Fibroblast of skin of back (primary cell): ENCODE measurements at places on chromosomes 16 and 17.

DNA sequence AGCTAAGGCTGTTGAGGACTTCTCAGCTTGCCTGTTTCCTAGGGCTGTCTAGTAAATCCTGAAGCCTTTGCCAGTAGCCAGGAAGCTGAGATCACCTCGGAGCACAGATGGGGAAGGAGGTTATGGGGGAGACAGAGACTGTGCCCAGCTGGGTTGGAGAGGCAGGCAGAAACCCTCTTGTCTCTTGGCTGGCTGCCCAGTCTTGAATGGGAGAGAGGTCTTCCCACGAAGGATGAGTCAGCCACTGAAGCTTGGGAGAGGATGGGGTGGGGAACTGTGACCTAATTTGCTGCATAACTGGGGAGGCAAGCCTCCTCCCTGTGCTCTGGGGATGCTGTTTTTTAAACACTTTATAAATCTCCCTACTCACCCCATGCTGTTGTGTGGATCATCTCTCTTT is 69.8 kb downstream of the SHISA9 start:
- peak; percentile 33 for DNase-seq

DNA sequence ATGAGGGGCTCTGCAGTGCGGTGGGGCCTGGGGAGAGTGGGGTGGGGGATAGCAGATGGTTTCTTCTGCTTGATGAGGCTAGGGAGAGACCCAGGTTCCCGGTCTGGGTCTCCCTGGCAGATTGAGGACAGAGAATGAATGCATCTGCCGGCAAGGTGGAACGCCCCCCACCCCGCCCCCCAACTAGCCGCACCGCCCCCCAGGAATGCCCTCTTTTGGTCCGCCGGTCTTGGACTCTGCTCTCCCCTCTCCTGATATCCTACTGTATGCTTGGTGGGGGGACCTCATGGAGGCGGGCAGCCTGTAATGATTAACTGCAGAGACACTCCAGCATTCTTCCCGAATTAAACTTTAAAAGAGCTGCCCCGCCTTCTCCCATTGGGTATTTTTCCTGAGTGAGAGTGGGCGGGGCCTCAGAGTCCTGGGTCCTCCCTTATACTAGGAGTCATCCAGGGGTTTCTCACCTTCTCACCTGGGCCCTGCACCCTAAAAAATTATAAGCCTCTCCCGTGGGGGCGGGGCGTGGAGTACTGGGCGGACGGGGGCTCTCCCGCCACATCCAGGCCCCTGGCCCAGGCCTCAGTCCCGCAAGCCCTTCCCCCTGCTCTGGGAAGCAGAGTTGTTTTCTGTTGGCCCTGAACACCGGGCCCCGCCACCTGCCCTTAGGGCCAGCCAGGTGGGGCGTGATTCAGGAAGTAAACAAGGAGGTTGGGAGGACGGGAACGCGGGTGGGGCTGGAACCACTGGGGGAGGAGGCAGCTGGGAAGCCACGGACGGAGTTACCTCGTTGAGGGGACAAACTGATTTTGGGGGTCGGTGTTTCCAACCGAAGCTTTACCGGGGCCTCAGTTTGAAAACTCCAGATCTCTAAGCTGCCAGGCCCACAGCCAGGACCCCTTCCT is 1.5 kb downstream of the GRB7 start:
- DNase-seq = peak; percentile 68

DNA sequence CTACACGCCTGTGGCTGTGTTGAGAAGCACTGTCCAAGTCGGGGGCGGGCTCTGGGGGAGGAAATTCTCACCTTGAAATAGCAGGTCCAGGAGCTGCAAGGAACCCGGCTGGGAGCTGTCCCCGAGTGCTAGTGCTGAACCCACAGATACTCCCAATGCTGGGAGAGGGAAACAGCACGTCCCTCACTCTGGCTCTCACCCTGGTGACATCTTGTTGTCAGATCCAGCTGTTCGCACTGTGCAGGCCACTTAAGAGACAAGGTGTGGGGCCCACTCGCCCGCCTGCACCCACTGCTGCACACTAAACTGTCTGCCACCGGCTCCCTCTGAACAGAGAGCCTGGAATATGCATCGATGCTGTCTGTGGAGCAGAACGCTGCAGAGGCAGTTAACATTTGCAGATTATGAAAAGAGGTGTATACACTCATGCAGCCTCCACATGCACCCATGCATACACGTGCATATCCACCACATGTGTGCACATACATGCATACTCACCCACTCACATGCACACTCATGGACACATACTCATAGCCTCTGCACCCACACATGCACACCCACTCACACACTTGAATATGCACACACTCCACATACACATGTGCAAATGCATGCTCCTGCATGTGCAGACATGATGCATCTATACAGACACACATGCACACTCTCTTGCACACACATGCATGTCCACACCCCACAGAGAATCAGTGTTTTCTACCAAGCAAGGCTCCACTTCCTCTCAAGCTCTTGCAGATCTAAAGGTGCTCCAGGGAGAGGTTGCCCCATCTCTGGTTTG is 42.0 kb downstream of the MGAT5B start:
- peak; percentile 37 for DNase-seq

DNA sequence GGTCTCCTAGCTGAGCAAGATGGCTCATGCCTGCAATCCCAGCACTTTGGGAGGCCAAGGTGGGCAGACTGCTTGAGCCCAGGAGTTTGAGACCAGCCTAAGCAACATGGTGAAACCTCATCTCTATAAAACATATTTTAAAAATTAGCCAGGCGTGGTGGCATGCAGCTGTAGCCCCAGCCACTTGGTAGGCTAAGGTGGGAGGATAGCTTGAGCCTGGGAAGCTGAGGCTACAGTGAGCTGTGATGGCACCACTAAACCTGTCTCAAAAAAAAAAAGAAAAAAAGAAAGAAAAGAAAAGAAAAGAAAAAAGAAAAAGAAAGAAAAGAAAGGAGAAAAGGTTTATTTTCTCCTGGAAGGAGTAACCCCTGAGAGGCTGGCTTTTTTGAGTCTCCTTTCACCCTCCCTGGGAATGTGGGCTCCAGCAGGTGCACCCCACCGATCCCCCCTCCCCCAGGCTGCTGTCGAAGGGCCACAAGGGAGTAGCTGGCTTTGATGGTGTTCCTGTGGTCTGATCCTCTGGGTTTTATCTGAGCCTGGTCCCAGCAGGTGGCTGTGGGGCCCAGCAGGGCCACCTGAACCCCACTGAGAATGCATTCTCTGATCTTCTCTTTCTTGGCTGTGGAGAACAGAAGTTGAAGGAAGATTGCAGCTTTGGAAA is 29.9 kb upstream of the TNRC6C start:
- no peak for DNase-seq

DNA sequence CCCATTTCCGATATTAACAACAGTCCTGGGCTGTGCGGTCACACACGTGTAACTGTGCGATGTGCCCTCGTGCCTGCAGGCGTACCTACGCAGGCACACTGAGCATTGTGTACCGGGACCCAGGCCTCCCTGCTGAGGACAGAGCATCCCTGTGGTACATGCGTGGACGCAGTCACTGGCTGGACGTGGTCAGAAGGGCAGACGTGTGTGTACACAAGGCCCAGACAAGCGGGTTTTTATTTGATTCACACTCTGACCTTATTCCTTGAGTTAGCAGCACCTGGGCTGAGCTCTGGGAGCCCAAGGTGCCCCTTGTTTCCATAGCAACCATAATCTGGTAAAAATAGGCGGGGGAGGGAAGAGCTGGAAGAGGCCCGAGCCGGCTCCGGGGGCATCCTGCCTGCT is 19.5 kb downstream of the RAP1GAP2 start:
- DNase-seq = no peak

DNA sequence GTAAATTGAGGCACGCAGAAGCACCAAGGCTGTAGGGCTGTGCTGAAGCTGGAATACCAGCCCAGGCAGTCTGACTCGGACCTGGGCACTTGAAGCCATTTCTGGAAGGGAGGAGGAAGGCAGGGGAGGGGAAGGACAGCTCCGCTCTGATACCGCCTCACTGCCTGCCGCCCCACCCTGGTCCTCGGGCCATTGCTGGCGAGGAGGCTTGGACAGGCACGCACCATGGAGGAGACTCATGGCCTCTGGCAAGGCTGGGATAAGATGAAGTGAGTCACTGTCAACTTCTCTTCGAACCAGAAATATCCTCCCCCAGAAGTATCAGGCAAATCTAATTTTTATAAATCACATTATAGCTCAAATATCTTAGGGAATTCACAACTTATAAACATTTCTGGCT is 81.3 kb downstream of the SDK2 start:
- no peak for DNase-seq

- no peak for DNase-seq
These were observed 6.1 kb downstream of the DBNDD1 start for GRCh38 chr16:90012991-90013745.

DNA sequence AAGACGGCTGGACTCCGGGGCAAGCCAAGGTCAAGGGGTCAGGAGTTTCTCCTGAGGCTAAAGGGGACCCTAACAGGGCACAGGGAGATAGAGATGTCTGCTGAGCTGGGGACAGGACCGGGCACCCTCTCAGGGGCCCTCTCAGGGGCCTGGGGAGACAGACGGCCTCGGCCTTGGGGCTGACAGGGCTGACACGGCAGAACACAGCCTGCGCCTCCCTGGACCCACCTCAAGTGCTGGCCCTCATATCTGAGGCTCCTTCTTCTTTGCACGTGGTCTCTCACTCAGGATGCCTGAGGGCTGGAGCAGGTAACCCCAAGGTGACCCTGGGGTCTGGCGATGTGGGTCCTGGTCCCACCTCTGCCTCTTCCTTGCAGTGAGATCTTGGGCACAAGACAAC is 186.9 kb upstream of the TNRC6C start:
- no peak for DNase-seq
